ENCODE measurements at places on chromosomes 2 and 18.

DNA sequence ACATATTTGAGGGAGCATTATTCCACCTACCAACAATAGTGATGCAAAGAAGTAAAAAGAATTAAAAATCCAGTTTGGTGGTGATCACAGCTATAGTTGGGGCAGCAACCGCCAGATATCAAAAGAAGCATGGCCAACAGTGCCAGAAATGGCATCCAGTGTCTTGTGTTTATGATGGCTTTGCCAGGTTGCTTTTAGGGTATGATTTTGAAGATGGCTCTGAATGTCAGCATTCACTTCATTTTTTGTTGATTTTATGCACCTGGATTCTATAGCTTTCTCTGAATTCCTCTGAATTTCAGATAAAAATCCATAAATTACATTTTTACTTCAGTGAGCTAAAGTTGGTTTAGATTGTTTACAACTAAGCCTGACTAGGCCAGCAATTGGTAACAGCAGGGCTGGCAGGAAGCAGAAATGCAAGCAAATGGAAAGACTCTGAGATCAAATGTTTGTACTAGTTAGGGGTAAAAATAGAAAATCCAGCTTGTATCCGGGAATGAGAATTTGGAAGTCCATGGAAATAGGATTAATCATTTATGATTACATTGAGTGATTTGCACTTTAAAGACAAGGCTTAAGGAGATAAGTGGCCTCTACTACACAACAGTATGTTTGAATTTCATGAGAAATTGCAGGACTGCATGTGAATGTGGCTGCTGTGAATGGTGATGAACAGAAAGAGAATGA lies 40.4 kb downstream of the COL3A1 start:
- DNase-seq, result no peak

- no peak for DNase-seq
Measured at GRCh38 chr2:9811216-9811615, 32.1 kb upstream of the TAF1B start.

- no peak for DNase-seq
Measured at GRCh38 chr2:30992781-30993180, 145.5 kb downstream of the GALNT14 start.

- no peak for DNase-seq
Measured at GRCh38 chr2:42795841-42796301, 3.5 kb upstream of the HAAO start.

DNA sequence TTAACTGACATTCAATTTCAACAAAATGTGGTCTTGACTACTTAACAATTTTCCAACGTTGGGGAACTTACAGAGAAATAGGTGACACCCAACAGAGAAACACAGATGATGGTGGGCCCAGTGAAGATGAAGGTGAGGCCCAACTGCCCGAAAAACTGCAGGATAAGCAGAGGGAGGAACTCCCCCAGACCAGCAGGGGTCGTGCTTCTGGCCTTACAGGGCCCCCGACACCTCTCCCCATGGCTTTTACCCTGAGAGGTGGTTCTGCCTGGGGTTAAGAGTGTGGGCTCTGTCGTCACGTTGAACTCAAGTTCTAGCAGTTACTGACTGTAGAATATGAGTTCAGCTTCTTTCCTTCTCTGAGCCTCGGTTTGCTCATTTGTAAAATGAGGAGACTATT lies 119.5 kb upstream of the SMIM21 start:
- DNase-seq, result no peak

DNA sequence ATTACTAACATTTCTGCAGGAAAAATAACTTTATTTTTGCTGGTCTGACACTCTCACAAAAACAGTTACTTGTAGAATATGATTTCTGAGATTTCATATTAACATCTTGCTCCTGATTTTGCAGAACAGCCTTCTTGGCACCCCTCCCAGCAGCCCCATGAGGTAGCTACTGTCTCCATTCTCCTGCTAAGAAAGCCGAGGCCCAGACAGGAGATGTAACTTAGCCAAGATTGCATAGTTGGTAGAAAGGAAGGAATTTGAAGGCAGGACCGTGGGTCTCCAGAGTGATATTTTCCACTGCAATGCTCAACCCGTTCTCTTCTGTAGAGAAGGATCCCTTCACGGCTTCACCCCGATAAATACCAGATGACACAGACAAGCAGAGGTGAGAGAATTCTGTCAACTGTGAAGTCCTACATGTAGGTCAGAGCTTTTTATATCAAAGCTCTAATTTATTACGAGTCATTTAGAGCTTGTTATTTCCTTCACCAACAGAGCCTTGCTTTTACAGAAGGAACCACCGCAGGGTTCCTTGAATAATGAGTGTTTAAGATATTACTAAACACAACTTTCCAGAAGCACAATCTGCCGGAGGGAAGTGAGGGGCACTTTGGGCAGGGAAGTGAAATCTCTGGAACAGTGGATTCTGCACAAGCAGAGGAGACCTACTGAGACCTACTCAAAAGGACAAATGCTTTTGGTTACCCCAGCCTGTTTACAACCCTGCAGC lies 48.0 kb upstream of the MYCN start:
- DNase-seq, result no peak

GRCh38 chr2:207288628-207289027 lies 122.9 kb upstream of the KLF7 start:
- no peak for DNase-seq

DNA sequence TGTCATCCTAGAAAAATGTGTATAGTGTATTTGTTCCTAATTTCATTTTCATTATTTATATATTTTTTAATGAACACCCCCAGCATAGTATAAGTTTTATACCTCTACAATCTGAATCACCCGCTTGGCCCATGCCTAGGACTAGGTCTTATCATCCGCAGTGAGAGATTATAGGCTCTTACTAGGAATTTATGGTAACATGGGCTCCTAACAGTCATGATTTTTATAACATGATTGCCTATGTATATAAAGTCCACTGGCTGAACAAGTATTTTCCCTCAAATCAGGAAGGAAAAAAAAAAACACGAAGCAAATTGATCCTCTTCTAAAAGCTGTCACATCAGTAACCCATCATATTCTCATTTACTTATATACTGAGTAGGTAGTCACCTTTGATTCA lies 666.1 kb upstream of the NRXN1 start:
- DNase-seq, result no peak

DNA sequence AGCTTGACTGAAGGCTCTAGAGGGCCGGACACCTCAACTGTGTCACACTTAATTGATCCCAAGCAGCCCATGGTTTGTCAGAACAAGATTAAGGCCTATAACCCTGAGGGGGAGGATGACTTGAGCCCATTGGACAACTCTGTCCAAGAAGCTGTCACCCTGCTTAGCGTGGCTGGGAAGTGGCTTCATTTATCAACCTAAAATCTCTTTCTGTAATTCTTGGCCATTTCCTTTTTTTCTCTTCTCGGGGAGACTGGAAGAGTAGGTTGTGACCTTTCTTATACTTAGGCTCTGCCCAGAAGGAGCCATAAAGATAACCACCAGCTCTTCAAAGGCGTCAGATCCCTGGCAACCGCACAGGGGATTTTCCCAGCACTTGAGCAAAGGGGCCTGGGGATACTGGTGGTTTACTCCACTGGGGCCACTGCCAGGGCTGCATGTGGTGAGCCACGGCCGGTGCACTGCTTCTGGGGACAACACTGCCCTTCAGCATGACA lies 265.5 kb downstream of the CYRIA start:
- DNase-seq, result no peak

All from activated naive CD4-positive, alpha-beta T cell treated with anti-CD3 and anti-CD28 coated beads, Interleukin-2, amount 50 U/mL, for 16 hours (primary cell).